ENCODE measurements at places on chromosomes 13 and 19.

GRCh38 chr19:2517881-2518601 lies 42.1 kb downstream of the GADD45B start:
- DNase-seq = no peak

DNA sequence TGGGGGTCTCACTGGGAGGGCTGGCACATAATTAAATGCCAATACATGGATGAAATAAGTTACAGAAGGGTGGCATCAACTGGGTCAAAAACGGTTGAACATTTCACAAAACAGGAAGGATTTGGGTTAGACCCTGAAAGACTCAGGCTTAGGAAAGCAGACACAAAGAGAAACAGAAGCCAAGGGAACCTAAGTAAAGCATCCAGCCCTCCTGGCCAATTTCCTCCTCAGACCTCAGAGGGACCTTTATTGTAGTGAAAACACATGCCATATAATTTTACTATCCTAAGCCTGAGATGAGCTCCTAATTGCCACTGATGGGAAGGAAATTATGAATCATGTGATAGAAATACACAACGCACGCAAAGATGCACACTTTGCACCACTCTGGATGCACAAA lies 12.1 kb upstream of the CEACAM3 start:
- no peak for DNase-seq

GRCh38 chr13:73142071-73142470 lies 83.3 kb downstream of the KLF5 start:
- DNase-seq = no peak

GRCh38 chr13:98450539-98451111 lies 126.3 kb downstream of the STK24 start:
- DNase-seq = no peak

- no peak for DNase-seq
These were observed 64.4 kb downstream of the RASA3 start for GRCh38 chr13:114067886-114068651.

DNA sequence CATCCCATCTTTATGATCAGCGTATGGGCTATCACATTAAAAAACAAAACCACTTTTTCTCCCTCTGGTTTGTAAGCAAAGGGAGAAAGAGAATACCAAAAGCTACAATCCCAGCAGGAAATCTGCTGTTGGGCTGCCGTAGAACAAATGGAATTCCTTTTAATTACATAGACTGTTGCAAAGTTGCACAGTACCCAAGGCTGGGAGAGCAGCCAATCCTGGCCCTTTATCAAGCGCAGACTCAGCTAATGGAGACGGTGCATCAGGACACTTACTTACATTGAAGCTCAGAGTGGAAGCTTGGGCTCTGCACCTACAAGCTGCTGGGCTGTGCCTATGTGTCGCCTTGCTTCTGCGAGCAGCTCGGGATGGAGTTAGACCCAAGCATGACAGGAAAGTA lies 15.2 kb downstream of the CCNA1 start:
- DNase-seq = no peak

DNA sequence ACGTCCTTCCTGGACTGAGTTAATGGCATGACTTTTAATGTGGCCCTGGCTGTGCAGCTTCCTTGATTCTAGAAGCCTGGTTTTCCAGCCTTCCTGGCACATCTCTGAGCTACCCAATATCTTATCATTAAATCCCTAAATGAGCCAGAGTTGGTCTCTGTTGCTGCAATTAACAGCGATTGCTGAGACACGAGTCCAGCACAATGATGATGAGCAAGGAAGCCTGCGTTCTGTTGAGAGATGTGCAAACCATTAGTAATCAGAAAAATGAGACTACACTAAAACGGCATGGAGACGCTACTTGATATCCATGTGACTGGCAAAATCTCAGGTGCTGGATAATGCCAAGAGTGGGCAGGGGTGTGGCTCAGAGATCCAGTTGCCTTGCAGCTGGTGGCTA lies 26.2 kb downstream of the GPR42 start:
- DNase-seq = no peak

DNA sequence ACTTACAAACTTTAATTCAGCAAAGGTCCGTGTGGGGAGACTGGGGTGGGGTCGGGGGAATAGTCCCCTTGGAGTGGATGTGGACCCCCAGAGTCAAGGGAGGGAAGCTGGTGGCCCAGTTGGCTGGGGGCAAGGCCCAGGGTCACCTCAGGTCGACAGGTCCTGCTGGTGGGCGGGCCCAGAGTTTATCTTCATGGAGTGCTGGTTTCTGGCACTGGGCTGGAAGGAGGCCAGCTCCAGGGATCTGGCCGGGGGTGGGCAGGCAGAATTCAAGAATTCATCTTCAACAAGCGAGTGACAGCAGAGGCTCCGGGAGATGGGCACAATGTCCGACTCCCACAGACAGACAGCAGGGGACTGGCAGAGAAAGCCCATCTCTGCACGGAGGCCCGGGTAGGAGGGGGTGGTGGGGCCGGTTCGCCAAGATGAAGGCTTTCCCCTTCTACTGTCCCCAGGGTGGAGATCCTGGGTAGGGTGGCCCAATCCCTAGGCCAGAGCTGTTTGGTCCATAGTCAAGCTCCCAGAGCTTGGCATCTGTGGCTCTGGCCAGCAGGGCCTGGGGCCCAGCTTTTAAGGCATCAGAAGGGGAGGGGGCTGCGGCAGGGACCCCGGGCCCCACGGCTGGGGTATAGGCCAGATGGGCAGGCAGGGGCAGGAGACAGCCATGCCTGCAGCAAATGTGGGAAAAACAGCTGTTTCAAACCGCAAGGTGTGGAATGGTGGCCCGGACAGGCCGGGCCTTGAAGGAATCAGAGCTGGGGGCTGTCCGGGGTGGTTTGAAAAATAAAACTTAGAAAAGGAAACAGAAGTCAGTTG lies 622 bp upstream of the FDX2 start:
- DNase-seq = no peak

DNA sequence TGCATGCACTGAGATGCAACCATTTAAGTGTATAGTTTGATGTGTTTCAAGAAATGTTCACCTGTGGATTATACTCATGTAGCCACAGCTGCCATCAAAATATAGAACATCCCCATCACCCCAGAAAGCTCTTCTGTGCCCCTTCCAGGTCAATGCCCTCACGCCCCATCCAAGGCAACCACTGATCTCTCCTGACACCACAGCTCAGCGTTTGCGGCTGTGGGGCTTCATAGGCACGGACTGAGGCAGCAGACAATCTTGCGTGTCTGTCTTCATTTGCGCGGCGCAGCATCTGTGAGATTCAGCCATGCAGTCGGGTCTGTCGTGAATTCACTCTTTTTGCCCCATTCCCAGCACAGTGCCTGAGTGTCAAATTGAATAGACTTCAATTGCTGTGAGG lies 153.8 kb upstream of the UQCRFS1 start:
- DNase-seq = no peak

DNA sequence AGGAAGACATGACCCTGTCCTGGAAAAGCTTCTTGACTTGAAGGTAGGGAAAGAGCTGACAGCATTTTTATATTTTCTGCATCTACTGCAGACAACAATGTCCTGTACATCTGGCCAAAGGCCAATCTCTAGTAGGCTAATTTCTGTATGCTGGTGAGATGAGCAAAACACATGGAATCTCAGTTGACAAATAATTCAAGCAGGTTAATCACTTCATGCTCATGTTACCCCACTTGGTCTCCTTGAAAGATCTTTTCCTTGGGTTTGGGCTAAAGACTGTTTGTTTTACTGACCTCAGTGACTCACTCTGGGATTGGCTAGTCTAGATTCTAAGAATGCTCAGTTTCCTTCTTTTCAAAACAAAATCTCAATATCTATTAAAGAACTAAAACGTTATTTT lies 298.8 kb downstream of the LMO7 start:
- no peak for DNase-seq

DNA sequence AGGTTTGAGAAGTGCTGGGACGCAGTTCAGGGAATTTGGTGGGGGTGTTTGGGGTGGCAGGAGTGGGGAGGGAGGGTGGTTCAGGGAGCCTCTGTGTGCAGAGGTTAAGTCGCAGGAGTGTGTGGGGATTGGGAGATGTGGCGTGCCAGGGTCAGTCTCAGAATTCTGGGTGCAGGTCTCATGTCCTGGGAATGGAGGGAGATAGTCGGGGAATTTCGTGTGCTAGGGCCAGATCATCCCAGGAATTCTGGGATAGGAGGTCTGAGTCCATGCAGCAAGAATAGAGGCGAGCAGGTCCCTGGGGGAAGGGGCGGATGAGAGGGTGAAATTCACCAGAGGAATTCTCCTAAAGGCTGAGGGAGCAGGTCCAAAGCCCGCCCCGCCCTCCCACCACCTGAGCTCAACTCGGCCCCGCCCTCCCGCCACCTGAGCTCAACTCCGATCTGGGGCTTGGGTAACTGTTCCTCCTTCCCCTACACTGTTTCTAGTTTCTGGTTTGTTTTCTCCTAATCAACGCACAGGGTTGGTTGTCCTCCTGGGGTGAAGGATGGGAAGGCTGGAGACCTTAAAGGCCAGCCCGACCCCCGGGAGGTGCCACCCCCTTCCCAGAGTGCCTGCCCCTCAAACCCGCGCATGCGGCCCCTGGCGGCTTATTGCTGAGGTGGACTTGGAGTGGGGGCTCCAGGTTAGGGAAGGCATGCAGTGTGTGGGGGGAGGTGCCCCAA lies 15.2 kb downstream of the KCNC3 start:
- no peak for DNase-seq

GRCh38 chr13:84279166-84279565 lies 396.9 kb upstream of the SLITRK1 start:
- no peak for DNase-seq

DNA sequence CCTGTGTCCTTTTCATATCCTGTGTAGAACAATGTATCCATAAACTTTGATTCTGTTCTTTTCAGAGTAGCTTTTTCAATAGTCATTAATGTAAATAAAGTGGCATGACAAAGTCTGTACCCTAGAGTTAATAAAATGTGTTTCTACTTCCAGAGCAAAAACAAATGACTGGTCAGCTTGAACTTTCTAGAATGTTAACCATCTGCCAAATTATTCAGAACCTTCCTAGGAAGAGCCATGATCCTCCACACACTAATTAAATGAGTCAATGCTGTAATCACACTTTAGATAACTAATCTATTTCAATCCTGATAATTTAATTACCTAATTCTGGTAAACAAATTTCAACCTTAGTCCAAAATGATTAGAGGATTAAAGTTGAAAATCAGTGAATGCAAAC lies 73.2 kb downstream of the DIAPH3 start:
- DNase-seq = no peak

DNA sequence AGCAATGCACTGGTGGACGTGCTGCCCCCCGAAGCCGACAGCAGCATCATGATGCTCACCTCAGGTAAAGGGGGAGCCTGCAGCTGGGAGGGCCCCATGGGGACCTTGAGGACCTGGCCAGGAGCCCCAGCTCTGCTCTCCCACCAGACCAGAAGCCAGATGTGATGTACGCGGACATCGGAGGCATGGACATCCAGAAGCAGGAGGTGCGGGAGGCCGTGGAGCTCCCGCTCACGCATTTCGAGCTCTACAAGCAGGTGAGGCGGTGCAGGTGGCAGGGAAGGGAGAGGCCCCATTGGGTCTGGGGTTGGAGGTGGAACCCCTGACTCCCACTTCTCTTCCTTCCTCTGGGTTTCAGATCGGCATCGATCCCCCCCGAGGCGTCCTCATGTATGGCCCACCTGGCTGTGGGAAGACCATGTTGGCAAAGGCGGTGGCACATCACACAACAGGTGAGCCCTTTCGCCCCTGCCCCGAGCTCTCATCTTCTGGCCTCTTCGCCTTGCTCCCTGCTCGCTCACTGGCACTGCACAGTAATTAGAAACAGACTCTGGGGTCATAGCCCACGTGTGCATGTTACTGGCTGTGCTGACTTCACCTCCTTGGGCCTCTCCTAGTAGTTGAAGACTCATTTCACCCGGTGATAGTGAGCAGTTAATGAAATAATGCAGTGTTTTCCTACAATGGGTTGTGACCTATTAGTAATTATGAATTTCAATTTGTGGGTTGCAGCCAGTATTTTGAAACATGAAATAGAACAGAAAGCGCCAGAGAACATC lies 3.6 kb downstream of the PSMC4 start:
- no peak for DNase-seq

GRCh38 chr13:102286326-102286725 lies 115.5 kb downstream of the FGF14 start:
- DNase-seq = no peak

DNA sequence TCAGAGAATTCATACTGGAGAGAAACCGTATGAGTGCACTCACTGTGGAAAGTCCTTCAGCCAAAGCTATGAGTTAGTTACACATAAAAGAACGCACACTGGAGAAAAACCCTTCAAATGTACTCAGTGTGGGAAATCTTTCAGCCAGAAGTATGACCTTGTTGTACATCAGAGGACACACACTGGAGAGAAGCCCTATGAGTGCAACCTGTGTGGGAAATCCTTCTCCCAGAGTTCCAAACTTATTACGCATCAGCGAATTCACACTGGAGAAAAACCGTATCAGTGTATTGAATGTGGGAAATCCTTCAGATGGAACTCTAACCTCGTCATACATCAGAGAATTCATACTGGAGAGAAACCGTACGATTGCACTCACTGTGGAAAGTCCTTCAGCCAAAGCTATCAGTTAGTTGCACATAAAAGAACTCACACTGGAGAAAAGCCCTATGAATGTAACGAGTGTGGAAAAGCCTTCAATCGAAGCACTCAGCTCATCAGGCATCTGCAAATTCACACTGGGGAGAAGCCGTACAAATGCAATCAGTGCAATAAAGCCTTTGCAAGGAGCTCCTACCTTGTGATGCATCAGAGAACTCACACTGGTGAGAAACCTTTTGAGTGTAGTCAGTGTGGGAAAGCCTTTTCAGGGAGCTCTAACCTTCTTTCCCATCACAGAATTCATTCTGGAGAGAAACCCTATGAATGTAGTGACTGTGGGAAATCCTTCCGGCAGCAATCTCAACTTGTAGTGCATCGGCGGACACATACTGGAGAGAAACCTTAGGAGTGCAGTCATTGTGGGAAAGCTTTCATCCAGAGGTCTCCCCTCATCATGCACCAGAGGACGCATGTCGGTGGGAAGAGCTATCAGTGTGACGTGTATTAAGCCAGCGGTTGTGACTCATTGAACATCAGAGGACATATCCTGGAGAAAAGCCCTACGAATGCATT lies 16.5 kb upstream of the ZNF8 start:
- DNase-seq = no peak

GRCh38 chr13:39900106-39900750 lies 244.8 kb downstream of the COG6 start:
- DNase-seq = no peak

GRCh38 chr13:28991764-28992163 lies 171.6 kb downstream of the MTUS2 start:
- no peak for DNase-seq

- no peak for DNase-seq
These were observed 120.0 kb upstream of the RFC3 start for GRCh38 chr13:33697926-33698325.

DNA sequence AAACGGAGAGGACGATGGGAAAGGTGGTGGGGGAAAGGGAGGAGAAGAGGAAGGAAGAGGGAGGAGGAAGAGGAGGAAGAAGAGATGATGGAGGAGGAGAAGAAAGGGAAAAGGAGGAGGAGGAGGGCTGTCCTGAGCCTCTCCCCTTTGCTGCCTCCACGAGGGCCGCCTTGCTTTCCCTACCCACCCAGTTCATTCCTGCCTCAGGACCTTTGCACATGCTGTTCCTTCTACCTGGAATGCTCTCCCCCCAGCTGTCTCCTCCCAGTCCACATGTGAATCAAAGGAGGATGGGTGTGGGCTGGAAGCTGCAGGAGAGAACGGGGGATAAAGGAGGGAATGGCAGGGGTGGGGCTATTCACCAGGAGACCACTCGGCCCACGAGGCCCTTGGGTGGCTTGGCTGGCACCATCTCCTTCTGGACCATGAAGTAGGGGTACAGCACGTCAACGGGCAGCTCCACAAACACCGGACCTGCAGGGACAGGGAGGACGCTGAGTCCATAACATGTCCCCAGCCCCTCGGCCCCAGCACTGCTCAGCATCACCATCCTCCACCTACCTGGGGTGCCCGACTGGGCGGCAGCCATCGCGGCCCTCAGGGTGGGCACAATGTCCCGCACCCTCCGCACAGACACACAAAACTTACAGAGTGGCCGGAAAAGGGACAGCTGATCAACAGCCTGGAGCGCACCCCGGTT lies 15.3 kb downstream of the SYDE1 start:
- DNase-seq = no peak
